ENCODE measurements at places on chromosomes 12 and 14. TPM values are rescaled to one million over a fixed set of nuclear protein-coding genes. Genes with fewer than 3 reads are reported as not detected.

The ASCL1 gene
- not detected for total RNA-seq

- no peak for DNase-seq
- no peaks in the 10 kb centered on the region for H3K27me3 ChIP-seq
- no peak overlapping the region for H3K27ac ChIP-seq
- no peaks in the 10 kb centered on the region for H3K36me3 ChIP-seq
- H3K4me1 ChIP-seq, result no peaks in the 10 kb centered on the region
- H3K4me3 ChIP-seq, result no peak overlapping the region
These were observed 36.3 kb downstream of the PPP2R5C start for GRCh38 chr14:101797856-101798255.

GRCh38 chr12:22505826-22506225 lies 38.5 kb downstream of the C2CD5 start:
- no peak overlapping the region for H3K27ac ChIP-seq
- peak; percentile 3 for DNase-seq
- H3K4me1 ChIP-seq, result no peaks in the 10 kb centered on the region
- no peaks in the 10 kb centered on the region for H3K27me3 ChIP-seq
- H3K36me3 ChIP-seq, result peaks cover 8% of the 10 kb centered on the region

DNA sequence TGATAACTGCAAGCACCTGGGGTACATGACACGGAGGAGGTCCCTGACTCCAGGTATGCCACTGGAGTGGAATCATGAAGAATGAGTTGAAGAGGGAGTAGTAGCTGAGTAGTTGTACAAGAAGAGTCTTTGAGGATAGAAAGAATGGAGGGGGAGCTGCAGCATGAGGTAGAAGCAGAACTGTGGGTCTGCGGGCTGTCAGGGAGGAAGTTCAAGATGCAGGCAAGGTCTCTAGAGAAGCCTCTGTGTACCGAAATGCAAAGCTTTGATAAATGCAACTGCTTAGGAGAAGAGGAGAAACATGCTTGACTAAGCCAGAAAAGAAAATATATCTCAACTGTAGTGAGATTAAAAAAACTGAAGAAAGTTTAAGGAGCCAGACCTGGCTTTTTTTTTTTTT lies 91.5 kb downstream of the CPNE8 start:
- no peaks in the 10 kb centered on the region for H3K36me3 ChIP-seq
- no peak overlapping the region for H3K4me3 ChIP-seq
- H3K27me3 ChIP-seq, result no peaks in the 10 kb centered on the region
- no peak overlapping the region for H3K27ac ChIP-seq
- no peak for DNase-seq

GRCh38 chr12:100251917-100252316 lies 15.0 kb downstream of the DEPDC4 start:
- no peak overlapping the region for H3K27ac ChIP-seq
- no peak for DNase-seq
- H3K4me3 ChIP-seq, result no peak overlapping the region
- peaks cover 13% of the 10 kb centered on the region for H3K4me1 ChIP-seq
- H3K36me3 ChIP-seq, result no peaks in the 10 kb centered on the region

DNA sequence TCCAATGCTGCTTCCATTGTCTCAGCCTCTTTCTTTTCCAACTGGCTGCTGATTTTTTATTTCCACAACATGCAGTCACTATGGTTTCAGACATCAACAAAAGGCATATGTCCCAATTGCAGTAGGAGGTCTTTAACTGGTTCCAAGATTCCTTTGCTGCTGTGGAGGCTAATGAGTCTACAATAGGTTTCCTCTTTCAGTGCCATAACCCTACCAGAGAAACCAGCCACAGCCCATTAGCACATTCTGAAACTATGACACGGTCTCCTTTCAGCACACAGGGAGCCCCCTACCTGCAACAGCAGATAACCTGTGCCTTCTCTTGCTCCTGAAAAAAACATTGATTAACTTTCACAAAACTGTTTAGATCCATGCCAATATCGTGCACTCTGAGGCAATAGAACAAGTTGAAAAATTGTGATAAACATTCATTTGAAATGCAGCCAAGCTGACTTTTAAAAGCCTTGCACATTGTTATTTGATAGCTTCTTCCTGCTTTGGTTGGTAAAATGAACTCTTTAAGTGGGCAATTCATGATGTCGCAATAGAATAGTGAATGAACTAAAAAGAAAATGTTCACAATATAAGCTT lies 32.4 kb downstream of the PLEKHG7 start:
- no peaks in the 10 kb centered on the region for H3K27me3 ChIP-seq
- H3K36me3 ChIP-seq, result no peaks in the 10 kb centered on the region
- H3K4me1 ChIP-seq, result peaks cover 17% of the 10 kb centered on the region
- DNase-seq, result peak; percentile 1
- peak overlapping the region; percentile 47 for H3K4me3 ChIP-seq

DNA sequence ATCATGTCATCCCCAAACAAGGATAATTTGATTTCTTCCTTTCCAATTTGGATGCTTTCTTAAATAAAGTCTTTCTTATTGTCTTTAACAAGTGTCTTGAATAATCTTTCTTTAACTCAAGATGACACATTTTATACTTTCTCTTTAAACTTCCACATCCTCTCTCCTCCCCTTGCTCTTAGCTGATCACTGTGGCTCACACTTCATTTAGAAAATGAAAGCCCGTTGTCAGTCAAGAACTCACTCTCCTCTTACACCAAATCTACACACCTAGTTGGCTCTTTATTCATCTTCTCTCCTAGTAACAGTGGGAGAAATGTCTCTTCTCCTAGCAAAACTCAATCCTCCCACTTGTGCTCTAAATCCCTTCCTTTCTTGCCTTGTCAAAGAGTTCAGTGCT lies 10.4 kb upstream of the RMST start:
- no peak for DNase-seq
- no peak overlapping the region for H3K27ac ChIP-seq
- no peaks in the 10 kb centered on the region for H3K4me1 ChIP-seq
- no peaks in the 10 kb centered on the region for H3K36me3 ChIP-seq
- H3K4me3 ChIP-seq, result no peak overlapping the region

DNA sequence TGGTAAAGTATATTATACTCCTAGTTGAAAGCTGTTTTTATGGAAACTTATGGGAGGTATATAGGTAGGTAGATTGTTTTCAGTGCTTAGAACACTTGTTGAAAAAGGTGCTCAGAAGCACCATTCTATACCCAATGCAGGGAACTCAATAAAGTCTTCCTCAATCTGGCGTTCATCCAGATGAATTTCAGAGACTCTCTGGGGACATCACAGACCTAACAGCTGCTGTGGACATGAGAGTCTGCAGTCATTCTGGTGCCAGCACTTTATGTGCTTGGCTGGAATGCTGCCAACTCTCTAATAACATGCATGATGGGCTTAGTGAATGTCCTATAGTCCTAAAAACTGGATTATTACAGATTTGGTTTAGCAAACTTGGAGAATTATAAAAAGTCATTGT lies 115.9 kb downstream of the NTN4 start:
- DNase-seq, result peak; percentile 15
- no peak overlapping the region for H3K27ac ChIP-seq
- no peaks in the 10 kb centered on the region for H3K27me3 ChIP-seq
- H3K4me3 ChIP-seq, result no peak overlapping the region
- H3K4me1 ChIP-seq, result no peaks in the 10 kb centered on the region
- H3K36me3 ChIP-seq, result peaks cover 12% of the 10 kb centered on the region

DNA sequence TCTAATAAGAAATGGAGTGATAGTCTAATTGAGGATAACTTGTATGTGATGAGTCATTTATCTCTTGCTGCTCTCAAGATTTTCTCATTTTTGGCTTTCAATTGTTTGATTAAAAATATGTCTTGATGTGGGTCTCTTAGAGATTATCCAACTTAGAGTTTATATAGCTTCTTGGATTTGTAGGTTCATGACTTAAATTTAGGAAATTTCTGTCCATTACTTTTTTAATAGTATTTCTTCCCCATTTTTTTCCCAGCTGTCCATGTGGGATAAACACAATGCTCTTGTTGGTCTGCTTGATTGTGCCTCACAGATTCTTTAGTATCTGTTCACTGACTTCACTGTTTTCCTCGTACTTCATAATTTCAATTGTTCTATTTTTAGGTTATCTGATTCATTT lies 7.5 kb downstream of the OR6C65 start:
- no peak for DNase-seq
- H3K27me3 ChIP-seq, result no peaks in the 10 kb centered on the region
- H3K27ac ChIP-seq, result no peak overlapping the region
- no peak overlapping the region for H3K4me3 ChIP-seq
